ENCODE measurements at places on chromosomes 5 and 9.

- no peak for DNase-seq
Observed at GRCh38 chr5:134511796-134512660, 13.4 kb upstream of the JADE2 start.

DNA sequence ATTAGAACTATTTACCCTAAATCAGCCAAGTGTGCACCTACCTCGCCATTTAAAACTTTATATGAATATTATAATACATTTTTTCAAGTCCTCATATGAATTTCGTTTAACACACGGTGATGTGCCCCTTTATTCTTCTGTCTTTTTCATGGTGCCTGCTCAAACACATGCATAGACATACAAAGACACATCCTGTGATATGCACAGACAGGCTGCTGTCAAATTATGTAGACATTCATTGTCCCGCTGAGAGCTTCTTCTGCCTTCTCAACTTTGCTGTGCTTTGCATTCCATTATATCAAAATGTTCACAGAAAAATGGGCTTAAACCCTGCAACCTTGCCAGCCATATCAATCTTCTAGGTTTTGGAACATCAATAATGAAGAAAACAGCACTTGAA, 193.8 kb downstream of the NTRK2 start:
- DNase-seq, result no peak

DNA sequence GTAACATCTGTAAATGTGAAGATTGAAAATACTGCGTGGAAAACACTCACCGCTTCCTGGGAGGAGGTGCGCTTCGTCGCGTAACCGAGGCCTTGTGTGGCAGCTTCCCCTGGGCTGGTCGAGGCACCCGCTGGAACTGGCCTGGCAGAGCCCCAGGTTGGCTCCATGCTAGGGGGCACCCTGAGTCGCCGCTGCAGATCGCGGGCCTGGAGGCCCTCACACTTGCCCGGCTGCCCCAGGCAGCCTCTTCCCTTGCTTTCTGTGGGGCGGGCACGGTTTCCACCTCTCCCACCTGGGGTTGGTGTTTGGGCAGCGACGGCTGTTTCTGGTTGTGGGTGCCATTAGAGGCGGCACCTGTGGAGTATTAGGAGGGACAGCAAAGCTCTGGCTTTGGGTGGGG, 852 bp downstream of the ZNF354C start:
- no peak for DNase-seq

GRCh38 chr5:151699071-151699901, 12.6 kb upstream of the SPARC start:
- DNase-seq, result no peak

DNA sequence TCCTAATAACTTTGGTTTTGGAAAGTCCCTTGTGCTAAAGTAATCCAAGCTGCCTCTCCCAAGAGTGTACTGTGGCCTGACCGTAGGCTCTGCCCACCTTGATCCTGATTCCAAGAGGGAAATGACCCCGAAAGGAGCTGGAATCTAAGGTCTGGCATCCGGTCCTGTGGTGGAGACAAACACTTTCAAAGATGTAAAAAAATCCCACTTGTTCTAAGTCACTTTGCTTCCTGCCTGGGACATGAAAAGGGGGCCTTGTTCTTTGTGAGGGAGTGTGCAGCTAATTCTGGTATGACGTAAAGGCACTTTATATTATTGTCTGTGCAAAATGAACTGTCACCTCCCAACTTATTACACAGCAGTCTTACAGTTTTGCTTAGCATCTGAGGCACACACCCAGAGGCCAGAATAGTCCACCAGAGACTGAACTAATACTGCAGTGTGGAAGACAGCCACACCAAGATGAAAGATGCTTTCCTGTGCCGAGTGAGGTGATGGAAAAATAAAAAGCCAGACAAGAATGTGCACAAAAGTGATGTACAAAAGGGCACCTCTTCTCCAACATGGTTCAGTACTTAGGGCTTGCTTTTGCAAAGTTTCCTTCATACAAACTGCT, 128.7 kb downstream of the SLC12A2 start:
- no peak for DNase-seq

- DNase-seq, result no peak
Observed at GRCh38 chr5:15420201-15420600, 79.8 kb upstream of the FBXL7 start.

- no peak for DNase-seq
Observed at GRCh38 chr5:102529031-102529430, 30.2 kb upstream of the SLCO6A1 start.

DNA sequence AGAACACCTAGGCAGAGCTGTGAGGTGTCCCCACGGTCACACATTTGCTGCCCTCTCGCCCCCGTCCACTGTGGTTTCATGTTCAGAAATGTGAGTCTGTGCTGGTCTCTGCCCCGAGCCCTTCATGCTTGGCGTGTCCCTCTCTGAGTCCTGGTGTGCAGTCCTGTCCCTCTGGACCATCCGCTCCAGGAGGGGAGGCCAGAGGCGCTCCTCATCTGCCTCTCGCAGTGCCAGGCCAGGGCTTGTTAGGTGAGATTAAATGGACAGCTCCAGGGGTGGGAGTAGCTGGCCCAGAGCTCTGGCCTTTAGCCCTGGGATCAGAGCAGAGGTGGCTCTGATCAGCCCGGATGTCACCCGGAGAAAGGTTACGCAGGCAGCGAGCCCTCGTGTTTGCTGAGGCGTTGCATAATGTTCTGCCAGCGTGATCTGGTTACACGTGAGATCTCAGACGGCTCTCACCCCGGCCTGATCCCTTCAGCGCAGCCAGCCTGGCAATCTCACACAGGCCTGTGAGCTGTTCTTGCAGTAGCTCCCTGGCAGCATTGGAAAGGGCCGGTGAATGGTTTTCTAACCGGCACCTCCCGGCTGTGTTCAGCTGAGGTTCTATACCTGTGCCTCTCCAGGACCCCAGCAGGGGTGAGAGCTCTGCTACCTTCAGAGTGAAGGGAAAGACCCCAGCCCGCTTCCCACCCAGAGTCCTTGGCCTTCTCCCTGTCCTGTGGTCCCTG, 24.5 kb downstream of the PTGES2 start:
- DNase-seq, result no peak

DNA sequence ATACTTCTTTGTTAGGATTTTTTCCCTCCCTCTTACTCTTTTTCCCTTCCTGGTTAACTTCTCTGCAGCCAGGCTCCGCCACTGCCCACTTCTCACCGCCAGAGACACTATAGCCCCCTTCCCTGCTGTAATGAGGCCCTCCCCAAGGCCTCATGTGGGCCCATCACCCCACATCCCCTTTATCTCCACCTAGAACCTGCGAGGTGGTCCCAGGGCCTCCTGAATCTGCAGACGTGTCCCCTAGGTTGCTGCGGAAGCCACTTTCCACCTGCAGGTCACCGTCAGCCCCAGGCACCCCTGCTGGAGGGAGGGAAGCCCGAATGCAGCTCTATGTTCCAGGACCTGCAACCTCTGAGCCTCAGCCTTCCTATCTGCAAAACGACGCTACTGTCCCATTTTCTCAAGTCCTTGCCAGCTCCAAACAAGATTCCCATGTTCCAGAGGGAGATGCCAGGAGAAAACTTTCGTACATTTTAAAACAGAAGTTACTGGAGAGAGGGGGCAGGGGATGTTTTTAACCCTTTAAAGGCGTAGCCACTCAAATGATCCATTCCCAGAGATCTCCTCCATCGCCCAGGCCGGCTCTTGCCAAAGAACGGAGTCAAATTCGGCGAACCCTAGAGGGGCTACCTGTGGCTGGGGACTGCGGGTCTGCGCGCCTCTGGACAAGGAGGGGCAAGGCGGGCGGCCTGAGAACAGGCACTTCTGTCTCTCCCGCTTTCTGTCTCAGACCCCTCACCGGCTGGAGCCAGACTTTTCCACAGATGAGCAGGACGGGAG, 929 bp downstream of the SH3PXD2B start:
- DNase-seq, result no peak

- no peak for DNase-seq
Observed at GRCh38 chr5:132098151-132098594, 24.6 kb downstream of the CSF2 start.

DNA sequence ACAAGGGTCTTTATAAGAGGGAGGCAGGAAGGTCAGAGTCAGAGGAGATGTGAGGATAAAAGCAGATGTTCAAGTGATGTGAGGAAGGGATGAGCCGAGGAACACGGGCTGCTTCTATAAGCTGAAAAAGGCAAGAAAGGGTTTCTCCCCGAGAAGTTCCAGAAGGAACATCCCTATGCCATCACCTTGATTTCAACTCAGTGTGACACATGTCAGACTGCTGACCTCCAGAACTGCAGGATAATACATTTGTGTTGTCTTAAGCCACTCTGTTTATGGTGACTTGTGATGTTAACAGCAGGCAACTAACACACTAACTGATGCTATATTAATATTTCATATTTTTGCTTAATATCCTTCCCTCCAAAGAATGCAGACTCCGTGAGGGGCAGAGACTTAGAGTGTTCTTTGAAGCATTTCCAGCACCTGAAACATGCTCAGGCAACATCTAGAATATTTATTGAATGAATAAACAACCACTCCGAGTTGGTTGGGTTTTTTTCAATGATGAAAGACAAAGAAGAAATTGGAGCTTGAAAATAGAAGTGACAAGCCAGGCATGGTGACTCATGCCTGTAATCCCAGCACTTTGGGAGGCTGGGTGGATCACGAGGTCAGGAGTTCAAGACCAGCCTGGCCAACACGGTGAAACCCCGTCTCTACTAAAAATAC, 77.6 kb upstream of the ADRA1B start:
- DNase-seq, result no peak

- no peak for DNase-seq
Observed at GRCh38 chr9:27836661-27837401, 263.6 kb upstream of the C9orf72 start.

- no peak for DNase-seq
Observed at GRCh38 chr9:28410411-28410810, 837.1 kb upstream of the C9orf72 start.

DNA sequence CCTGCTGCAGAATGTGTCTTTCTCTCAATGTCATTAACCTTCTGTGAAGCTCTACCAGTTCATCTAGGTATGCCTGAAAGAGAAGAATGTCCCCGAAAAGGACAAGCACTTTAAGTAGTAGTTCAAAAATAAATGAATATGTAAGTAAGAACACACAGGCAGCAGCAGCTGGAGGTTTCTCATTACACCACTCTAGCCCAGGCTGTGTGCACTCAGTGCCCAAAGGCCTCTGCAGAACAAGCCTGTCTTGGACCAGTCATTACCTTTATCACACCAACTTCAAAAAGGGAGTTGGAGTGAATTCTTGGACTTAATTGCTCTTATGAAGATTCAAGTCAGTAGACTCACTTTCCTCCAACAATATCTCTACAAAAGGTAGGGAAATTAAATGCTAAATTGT, 268.8 kb downstream of the MLLT3 start:
- no peak for DNase-seq

Data from NCI-H1048 (cell line).